ENCODE measurements at places on chromosomes 1 and 21.

DNA sequence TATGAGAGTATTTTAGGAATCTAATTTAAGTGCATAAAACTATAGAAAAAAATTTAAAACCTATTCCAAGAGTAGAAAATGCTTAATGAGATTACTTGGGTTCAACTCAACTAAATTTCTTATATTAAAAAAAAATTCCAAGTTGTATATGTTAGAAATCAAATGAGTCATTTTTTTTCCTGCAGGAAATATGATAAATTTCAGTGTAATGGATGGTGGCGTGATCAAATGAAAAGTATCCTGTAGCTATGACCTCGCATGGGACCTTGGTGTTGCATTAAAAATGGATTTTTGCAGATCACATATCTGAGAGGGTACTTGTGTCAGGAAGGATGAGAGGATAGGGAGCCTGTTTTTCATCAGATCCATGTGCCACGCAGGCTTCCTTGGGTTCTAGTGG lies 17.9 kb downstream of the ATP5PO start:
- no peak for DNase-seq

DNA sequence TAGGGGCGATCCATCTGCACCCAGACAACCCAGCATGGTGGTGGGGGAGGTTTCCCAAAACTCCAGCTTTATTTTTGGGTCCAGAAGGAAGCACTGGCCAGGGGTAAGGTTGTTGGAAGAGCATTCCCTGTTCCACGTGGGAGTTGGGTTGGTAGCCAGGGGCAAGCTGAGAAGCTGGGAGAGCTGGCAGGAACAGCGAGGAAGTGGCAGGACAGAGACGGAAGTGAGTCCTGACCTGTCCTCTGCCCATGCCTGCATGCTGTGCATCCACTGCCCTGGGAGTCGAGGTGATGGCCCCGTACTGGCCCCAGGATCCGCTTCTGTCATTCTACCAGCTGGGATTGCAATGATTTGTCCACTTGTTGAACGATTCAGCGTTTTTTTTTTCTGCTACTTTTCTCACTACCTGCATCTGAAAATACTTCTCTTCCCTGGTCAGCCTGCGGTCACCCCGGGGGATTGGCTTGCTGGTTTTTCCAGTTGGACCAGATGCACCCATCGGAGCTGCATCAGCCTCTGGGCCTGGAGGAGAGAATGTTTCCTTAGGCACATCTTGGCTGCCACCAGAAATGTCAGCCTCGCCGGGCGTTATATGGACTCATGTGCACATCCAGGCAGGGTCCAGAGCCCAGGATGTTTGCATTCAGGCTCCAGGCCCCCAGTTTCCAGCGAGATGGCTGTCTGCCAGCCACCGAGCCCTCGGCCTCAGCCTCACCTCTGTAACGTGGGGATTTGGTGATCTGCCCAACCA lies 28.3 kb upstream of the TMPRSS2 start:
- no peak for DNase-seq

DNA sequence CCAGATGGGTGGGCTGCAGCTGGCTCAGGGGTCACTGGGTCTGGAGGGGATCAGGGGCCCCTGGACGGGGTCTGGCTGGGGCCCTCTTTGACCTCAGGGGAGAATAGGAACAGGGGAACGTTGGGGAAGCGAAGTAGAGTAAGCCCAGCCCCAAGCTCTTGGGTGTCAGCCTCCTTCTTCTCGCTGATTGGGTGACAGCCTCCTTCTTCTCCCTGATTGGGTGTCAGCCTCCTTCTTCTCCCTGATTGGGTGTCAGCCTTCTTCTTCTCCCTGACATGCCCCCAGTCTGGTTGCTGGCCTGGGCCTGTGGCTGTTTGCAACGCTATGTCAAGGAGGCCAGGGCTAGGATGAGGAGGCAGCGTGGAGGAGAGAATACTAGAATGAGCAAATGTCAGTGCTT lies 76.7 kb upstream of the CASZ1 start:
- DNase-seq = no peak

DNA sequence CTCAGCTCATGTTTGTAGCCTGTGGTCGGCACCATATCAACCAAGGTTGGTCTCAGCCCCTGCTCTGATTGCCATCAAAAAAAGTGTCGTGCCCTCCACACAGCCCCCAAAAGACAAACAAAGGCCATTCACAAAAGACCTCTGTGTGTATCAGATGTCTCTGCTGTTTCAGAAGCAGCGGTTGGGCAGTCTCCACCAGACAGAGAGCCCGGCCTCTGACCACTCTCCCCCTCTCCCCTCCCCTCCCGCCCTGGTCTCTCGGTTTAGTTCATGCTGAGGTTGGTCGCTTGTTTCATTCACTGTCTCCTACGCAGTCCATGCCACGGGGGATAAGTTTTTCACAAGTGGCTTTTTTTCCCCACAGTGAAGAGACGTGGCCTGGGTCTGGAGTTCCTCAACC lies 27.1 kb downstream of the ACTA1 start:
- no peak for DNase-seq

GRCh38 chr1:152919071-152919470 lies 10.7 kb downstream of the IVL start:
- DNase-seq = no peak

GRCh38 chr21:39189857-39190604 lies 6.8 kb upstream of the PSMG1 start:
- no peak for DNase-seq

GRCh38 chr1:182783068-182783467 lies 6.5 kb upstream of the NPL start:
- DNase-seq = no peak

- no peak for DNase-seq
Observed at GRCh38 chr1:201456499-201457309, 12.3 kb downstream of the PHLDA3 start.

- DNase-seq = no peak
Observed at GRCh38 chr1:41051022-41051421, 29.5 kb upstream of the SLFNL1 start.

GRCh38 chr1:9544926-9545325 lies 5.7 kb downstream of the SLC25A33 start:
- DNase-seq = no peak

DNA sequence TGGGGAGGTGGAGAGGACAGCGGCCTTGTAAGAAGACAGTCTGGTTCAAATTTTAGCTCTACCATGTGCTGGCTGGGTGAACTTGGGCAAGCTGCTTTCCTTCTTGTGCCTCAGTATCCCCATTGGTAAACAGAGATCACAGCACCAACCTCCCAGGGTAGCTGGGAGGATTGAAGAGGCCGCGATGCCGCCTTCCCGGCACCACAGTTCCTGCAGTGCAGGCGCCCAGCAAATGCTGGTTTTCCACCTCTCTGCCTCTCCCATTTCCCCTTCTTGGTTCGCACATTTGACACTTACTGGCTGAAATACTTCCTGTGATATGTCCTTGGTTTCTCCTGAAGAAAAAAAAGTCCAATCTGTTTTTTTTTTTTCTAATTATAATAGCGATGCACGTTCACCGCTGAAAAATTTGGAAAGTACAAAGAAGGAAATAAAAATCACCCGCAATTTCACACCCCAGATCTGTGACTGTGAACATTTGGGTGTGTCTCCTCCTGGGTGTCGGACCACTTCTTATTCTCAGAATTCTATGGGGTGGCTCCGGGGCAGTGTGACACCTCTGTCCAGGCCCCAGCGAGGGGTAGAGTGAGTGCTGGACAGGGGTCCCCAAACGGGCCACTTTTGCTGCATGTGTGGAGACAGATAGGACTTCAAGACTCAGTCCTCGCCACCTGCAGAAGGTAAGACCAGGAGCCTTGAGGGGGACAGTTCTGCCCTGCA lies 73.1 kb downstream of the RUNX3 start:
- no peak for DNase-seq

GRCh38 chr1:115228191-115228590 lies 109.9 kb downstream of the NGF start:
- DNase-seq = no peak

DNA sequence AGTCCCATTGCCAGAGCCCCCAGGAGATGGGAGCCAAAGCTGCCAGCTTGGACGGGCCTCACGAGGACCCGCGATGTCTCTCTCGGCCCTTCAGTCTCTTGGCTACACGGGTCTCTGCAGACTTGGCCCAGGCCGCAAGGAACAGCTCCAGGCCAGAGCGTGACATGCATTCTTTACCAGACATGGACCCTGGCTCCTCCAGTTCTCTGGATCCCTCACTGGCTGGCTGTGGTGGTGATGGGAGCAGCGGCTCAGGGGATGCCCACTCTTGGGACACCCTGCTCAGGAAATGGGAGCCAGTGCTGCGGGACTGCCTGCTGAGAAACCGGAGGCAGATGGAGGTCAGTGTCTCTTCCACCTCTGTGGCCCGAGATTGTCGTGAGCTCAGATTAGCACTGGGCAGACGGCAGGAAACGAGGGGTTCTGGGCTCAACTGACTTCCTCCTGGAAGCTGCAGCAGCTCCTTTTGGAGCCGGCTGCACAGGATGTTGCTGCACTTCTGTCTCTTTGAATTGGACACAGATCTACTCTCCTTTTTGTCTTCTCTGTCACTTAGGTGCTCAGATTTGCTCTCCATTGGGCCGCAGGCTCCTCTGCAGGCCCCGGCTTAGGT lies 68.0 kb downstream of the DISC1 start:
- DNase-seq = no peak

- no peak for DNase-seq
Observed at GRCh38 chr1:97368296-97368695, 552.5 kb downstream of the DPYD start.

GRCh38 chr1:173114346-173114745 lies 63.6 kb upstream of the TNFSF18 start:
- no peak for DNase-seq

DNA sequence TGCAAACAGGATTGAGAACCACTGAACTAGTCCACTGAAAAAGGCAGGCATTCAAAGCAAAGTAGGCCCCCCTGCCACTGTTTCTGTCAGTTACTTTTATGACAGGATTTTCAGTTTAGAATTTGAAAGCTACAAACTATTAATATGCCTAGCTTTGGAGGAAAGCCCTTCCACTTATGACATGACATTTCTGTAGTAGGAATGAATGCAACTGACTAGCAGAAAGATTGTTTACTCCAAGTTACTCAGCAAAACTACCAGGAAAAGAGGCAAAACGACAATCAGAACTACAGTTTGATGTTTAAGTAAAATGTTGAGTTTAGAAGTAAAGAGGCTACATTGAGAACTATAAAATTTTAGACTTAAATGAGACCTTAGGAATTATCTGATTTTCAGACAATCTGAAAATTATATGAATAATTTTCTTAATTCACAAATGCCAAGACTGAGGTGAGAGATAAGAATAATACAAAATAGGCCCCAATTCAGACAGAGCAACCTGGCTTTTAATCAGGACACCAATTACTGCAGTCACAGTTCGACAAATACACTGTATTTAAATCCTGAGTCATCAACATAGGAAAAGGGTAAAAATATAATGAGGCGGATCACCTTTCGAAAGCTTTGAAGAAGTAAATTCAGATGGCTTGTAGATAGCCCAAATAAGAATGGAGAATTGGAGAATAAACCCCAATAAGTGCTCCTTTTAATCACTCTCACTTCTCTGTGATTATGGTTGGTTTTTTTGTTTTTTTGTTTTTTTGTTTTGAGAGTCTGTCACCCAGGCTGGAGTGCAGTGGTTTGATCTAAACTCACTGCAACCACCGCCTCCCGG lies 2.2 kb downstream of the PRKAB2 start:
- DNase-seq = no peak

DNA sequence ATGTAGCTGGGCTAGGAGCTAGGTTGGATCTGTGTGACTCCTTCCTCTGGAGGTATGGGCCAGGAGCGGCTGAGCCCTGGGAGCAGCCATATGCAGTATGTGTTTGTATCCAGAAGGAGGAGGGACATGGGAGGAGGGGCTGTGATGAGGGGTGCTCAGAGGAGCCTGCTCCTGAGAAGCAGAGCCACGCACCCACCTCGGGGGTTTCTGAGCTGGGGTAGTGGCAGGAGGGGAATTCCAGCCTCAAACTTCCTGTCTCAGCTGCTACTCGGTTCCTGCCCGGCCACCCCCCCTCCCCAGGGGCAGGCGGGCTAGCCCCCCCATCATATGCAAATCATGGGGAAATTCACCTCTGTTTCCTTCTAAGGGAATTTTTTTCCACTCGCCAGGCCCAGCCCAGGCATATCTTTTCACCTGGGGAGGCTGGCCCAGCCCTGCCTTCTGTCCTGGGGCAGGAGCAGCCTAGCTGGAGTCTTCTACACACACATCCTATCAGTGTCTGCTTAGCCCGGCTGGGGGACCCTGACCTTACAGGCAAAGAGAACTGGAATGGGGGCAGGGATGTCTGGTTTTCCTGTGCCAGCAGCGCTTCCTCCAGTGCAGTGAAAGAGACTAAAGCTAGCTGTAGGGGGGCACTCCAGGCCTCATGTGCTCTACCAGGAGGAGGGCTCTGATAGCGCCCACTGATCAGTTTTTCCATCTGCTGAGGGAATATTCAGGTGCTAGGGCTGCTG lies 3.0 kb downstream of the ZC3H12A start:
- DNase-seq = no peak

- no peak for DNase-seq
Observed at GRCh38 chr1:43370564-43370963, 2.8 kb upstream of the ELOVL1 start.

DNA sequence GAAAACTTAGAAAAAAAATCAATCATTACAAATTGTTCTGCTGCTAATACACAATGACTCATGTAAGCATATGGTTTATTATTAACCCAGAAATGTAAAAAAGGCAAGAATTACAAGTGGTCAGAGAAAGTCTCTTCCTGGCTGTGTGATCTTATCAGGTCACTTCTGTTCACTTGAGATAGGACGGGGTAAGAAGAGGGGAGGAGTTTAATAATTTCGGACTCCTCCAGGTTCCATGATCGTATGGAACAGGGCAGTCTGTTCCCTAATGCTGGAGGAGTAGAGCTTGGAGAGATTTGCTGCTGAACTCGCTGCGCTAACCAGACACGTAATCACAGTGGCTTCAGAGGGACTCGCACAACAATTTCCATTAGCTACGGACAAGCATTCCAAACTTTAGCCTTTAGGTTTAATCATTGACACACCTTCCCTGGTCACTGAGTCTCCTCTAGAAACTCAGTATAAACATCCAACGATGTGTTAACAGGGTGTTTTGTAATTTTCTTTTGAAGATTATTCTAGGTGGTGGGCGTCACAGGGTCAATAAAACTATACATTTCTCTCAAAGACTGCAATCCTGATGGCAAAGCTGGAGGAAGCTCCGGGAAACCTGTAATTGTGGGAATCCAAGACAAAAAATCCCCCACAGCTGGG lies 1.3 kb downstream of the CRYZ start:
- DNase-seq = no peak

DNA sequence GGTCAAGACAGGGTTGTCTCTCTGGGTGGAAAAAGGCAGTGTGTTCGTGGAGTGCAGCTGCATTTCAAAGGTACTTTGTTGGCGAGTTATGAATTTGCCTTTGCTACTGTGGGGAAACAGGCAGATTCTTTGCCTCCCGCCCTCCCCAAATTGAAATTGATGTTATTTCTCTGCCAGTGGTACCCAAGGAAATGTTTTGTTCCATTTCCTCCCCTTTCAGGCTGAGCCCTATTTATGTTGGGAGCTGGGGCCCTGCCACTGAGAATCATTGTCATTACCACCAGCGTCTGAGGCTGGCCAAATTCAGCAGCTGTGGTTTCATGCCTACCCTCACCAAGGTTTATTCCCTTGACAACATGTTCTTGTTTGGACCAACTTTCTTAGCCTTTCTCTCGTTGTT lies 48.5 kb upstream of the OLIG2 start:
- no peak for DNase-seq
